Thoracic aorta endothelial cell (primary cell): ENCODE measurements at places on chromosomes 7 and 10. TPM values are rescaled to one million over a fixed set of nuclear protein-coding genes. Genes with fewer than 3 reads are reported as not detected.

Gene ENTPD1
- 8.0 and 19.6 TPM in 2 replicates for total RNA-seq

Gene MOGAT3
- not detected in 2 replicates for total RNA-seq

Gene ZFYVE27
- 17.2 and 17.8 TPM in 2 replicates for total RNA-seq

Gene ZNF804B
- not detected in 2 replicates for total RNA-seq

Gene LAMB1
- 673 and 715 TPM in 2 replicates for total RNA-seq

Gene PKD2L1
- not detected in 2 replicates for total RNA-seq

Gene DGKB
- not detected in 2 replicates for total RNA-seq

Gene FGL2
- total RNA-seq: 0.13 and 0.22 TPM in 2 replicates

Gene PNLIPRP1
- not detected in 2 replicates for total RNA-seq

Gene SLF2
- total RNA-seq: 39.2 and 41.2 TPM in 2 replicates

Gene VSTM2A
- not detected in 2 replicates for total RNA-seq
